ENCODE measurements at places on chromosomes 3 and 15. TPM values are rescaled to one million over a fixed set of nuclear protein-coding genes. Genes with fewer than 3 reads are reported as not detected.

Gene BCHE
- not detected for total RNA-seq

Gene SCAMP5
- total RNA-seq, result 4.5 TPM

Gene TRIP4
- total RNA-seq, result 13.1 TPM

Gene EIF1B
- 39.2 TPM for total RNA-seq

Gene UBR1
- total RNA-seq, result 30.6 TPM

Gene SPCS1
- 120 TPM for total RNA-seq

Gene DUOXA1
- total RNA-seq, result not detected

Gene WWTR1
- 0.54 TPM for total RNA-seq

Gene TP63
- total RNA-seq, result 0.33 TPM

Gene GPR149
- total RNA-seq, result not detected

Gene ATP10A
- total RNA-seq, result 20.5 TPM

Gene TRPM1
- total RNA-seq, result not detected

Gene EPHB1
- 0.60 TPM for total RNA-seq

Gene SLMAP
- 43.1 TPM for total RNA-seq

Gene CPLX3
- not detected for total RNA-seq

Gene SCG5
- total RNA-seq, result 1.2 TPM

DNA sequence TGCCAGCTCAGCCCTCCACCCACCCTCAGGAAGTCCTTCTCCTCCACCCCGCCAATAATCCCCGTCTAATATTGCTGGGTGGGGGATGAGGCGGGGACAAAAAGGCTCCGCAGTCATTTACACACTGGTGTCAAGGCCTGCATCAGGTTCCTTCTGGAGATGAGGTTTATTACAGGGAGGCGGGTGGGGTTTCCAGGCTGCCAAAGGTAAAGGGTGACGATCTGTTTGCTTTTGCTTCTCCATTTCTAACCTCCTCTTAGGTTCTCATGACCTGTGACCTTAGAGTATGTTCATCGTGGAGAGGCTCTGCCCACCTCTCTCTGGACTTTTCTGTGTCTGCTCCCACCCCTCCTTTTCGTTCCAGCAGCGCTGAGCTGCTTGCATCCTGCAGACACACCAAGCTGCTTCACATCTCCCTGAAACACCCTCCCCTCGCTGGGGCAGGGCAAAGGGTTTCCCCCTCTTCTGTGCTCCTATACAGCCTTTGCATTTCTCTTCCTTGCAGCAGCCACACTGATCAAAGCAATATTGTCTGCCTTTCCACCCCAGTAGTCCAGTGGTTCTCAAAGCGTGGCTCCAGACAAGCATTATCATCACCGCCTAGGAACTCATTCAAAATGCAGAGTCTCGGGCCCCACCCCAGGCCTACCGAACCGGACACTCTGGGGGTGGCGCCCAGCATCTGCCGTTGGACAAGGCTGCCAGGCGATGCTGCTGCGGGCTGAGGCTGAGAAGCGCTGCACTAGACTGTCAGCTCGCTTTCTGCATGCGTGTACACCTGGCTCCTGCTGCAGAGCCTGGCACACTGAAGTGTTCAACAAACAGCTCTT, 26.6 kb downstream of the CA12 start:
- DNase-seq, result no peak

- DNase-seq, result no peak
These were observed 12.3 kb downstream of the TCF12 start for GRCh38 chr15:56930669-56931313.

GRCh38 chr3:133445108-133445507, 45.3 kb downstream of the BFSP2 start:
- DNase-seq, result no peak

- DNase-seq, result no peak
These were observed 16.7 kb downstream of the WDR48 start for GRCh38 chr3:39068556-39068955.

DNA sequence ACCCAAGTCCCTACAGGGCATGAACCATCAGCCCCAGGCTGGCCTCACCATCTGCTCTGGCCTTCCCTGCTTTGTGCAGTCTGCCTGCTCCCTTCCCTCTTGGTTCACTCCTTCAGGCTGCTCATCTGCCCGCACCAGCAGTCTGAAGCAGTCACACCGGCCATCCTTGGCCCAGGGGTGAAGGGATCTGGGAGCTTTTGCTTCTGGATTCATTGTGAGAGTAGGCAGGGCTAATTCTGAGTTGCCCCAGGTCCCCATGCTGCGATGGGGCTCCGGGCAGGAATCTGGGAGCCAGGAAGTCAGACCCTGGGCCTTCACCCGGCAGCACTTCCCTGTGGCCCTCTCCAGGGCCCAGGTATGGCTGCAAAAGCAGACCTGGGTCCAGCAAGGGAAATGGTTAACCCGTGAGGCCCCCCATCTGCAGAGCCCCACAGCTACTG, 99.7 kb downstream of the VGLL4 start:
- no peak for DNase-seq

GRCh38 chr3:127409421-127410136, 121.7 kb upstream of the PRR20G start:
- DNase-seq, result no peak

DNA sequence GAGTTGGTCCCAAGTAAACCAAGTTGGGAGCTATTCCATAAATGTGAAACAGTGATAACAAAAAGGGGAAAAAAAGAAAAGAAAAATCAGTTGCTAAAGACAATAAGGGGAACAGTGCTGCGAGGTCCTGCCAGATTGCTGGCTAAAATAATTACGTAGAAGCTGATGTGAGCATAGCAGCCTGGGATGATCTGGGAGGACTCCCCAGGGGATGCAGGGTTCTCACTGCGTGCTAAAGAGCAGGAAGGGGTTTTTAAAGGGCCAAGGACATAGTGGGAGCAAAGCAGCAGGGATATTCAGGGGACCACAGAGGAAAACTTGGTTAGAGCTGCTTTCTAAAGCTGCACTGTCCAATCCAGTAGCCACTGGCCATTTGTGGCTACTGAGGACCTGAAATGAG, 133.0 kb upstream of the UMPS start:
- no peak for DNase-seq

DNA sequence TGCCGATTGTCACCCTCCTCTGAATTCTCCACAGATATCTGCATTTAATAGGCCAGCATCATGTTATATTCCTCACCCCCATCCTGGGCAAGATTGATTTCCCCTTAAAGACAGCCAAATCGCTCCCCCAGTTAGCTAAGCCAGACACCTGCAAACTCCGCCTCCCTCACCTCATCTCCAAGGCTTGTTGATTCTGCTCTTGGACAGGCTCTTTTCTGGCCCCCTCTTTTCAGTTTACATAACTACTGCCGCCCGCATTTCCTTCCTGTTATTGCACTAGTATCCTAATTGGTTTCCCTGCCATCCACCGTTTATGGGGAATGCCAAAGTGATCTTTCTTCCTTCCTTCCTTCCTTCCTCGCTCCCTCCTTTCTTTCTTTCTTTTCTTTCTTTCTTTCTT, 214.7 kb upstream of the MRPL3 start:
- DNase-seq, result no peak

DNA sequence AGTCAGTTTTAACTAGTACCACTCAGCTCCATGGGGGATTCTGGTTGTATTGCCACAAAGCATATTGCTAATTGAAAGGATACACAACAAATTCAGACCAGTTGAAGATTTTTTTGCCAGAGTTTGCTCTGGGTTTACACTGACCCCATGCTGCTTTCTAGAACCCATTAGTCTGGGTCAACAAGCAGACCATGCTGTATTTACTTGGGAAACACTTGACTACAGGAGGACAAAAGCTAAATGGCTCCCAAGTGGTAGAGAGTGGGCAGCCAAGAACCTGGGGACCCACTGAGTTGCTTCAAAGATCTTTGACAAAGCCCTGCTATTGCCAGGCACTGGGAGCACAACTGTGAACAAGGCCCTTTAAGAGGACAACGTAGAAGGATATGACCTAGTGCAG, 86.8 kb upstream of the PSMD6 start:
- DNase-seq, result no peak

DNA sequence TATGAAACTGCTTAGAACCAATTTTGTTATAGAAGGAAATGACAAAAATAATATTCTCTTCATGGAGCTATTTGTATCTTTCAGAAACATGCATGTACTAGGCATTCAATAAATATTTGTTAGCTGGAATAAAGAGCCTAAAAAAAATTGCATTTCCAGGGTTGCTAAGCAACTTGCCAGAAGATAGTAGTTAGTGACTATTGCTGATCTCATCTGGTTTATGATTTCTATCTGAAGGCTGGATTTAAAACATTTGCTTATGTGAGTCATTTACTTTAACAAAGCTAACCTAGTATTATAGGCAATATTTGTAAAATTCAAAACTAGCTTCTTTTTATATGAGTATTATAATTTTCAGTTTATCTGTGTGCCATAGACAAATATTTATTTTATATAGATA, 78.3 kb downstream of the NAALADL2 start:
- no peak for DNase-seq

- DNase-seq, result no peak
These were observed 14.2 kb upstream of the CP start for GRCh38 chr3:149235599-149236424.

- no peak for DNase-seq
These were observed 118.4 kb upstream of the TMC3 start for GRCh38 chr15:81492331-81492968.

GRCh38 chr15:70576696-70577095, 186.7 kb downstream of the UACA start:
- DNase-seq, result no peak

DNA sequence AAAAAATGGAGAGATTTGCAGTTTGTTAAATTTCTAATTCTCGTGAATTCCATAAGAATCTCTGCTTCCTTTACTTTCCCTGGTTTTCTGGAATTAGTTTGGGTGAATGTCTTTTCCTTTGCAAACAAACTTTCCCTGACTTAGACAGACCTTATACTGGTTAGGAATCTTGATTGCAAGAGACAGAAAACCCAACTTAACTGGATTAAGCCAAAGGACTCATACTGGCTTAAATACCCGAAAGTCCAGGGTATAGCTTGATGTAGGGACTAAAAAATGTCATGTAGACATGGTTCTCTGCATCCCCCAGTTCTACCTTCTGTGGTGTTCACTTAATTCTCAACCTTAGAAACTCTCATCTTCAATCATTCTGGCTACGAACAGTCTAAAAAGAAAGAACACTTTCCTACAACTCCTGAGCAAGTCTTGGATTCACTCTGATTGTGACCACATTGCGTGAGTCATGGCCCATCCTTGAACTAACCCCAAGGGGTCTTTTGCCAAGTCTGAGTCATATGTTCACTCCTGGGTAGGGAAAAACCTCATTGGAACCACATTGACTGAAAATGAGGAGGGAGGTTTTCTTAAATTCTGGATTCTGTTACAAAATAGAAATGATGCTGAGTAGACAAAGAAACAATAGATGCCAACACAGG, 136.0 kb upstream of the DAZL start:
- DNase-seq, result peak; percentile 65
